ENCODE measurements at places on chromosomes 2 and 18.

DNA sequence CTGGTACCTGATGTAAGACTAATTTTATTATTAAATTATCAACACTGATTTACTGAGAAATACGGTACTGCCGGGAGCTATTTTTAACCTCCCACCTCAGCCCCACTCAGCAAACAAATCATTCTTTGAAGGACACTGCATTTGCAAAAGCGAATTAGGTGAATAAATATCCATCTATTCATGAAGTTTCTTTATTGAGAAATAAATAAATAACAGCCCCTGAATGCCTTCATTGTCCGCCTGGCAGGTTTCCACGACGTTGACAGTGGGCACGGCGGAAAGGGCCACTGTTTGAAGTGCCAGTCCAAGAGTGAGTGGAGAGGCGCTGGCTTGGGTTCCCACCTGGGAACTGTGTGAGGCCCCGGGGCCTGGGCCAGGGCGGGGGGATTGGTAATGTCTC, 15.7 kb downstream of the C1QL2 start:
- peak; percentile 67 for DNase-seq
- H3K4me1 ChIP-seq, result no peaks in the 10 kb centered on the region
- H3K4me3 ChIP-seq, result no peak overlapping the region
- no peak overlapping the region for H3K27ac ChIP-seq
- H3K36me3 ChIP-seq, result no peaks in the 10 kb centered on the region

- H3K4me1 ChIP-seq, result peaks cover 10% of the 10 kb centered on the region
- DNase-seq, result no peak
- H3K27ac ChIP-seq, result no peak overlapping the region
These were observed 48.5 kb downstream of the ANKRD12 start for GRCh38 chr18:9184998-9185613.

GRCh38 chr2:55459279-55459678, 39.6 kb upstream of the CCDC88A start:
- H3K4me1 ChIP-seq, result no peaks in the 10 kb centered on the region
- H3K27ac ChIP-seq, result no peak overlapping the region
- no peak overlapping the region for H3K4me3 ChIP-seq
- H3K27me3 ChIP-seq, result no peaks in the 10 kb centered on the region
- no peaks in the 10 kb centered on the region for H3K36me3 ChIP-seq
- no peak for DNase-seq

- H3K4me1 ChIP-seq, result no peaks in the 10 kb centered on the region
- no peak overlapping the region for H3K27ac ChIP-seq
- no peaks in the 10 kb centered on the region for H3K36me3 ChIP-seq
- no peaks in the 10 kb centered on the region for H3K27me3 ChIP-seq
- H3K4me3 ChIP-seq, result no peak overlapping the region
These were observed 23.8 kb upstream of the TTC39C start for GRCh38 chr18:23990474-23991410.

- H3K27ac ChIP-seq, result no peak overlapping the region
- no peaks in the 10 kb centered on the region for H3K36me3 ChIP-seq
- DNase-seq, result no peak
- no peak overlapping the region for H3K4me3 ChIP-seq
- no peaks in the 10 kb centered on the region for H3K4me1 ChIP-seq
These were observed 18.2 kb downstream of the IWS1 start for GRCh38 chr2:127508023-127508630.

DNA sequence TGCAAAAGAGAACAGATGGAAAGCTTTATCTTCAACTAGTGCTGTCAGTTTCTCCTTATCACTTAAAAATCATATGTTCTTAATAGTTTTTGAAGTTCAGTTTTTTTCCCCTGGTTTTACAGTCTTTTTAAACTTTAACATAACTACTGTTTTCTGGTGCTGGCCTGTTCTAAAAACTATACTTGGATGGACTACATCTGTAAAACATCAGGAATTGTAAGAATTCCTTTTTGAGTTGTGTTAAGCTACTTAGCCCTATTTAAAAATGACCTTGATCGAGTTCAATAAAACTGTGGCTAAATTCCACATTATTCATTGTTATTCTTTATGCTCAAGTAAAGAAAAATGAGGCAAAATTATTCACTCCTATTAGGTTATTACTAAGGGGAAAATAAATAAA, 397.7 kb downstream of the NUP35 start:
- no peaks in the 10 kb centered on the region for H3K27me3 ChIP-seq
- no peak overlapping the region for H3K4me3 ChIP-seq
- DNase-seq, result no peak
- no peaks in the 10 kb centered on the region for H3K36me3 ChIP-seq

GRCh38 chr2:43958397-43959275, 37.2 kb downstream of the LRPPRC start:
- peaks cover 61% of the 10 kb centered on the region for H3K36me3 ChIP-seq
- no peaks in the 10 kb centered on the region for H3K27me3 ChIP-seq
- no peaks in the 10 kb centered on the region for H3K4me1 ChIP-seq

DNA sequence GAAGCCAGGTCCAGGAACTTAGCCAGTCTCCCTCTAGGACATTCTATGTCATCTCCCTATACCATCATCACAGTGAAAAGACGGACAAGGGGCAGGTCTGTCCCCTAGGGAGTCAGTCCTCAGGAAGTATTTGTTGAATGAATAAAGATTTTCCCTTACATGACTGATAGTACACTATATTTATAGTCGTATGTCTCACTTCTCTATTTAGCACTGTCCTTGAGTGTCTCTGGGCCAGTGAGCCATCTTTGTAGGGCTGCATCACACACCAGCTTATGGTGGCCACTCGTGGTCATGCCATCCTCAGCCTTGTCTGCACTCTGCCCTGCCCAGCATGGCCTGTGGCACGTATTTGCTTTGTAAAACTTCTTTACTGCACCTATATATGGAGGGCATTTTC, 25.8 kb downstream of the PTPN18 start:
- DNase-seq, result no peak
- no peak overlapping the region for H3K27ac ChIP-seq
- H3K4me3 ChIP-seq, result no peak overlapping the region
- no peaks in the 10 kb centered on the region for H3K27me3 ChIP-seq
- no peaks in the 10 kb centered on the region for H3K36me3 ChIP-seq

GRCh38 chr2:232659359-232659758, 26.0 kb downstream of the EFHD1 start:
- no peak for DNase-seq
- no peak overlapping the region for H3K27ac ChIP-seq
- no peaks in the 10 kb centered on the region for H3K36me3 ChIP-seq
- no peaks in the 10 kb centered on the region for H3K4me1 ChIP-seq
- no peak overlapping the region for H3K4me3 ChIP-seq

DNA sequence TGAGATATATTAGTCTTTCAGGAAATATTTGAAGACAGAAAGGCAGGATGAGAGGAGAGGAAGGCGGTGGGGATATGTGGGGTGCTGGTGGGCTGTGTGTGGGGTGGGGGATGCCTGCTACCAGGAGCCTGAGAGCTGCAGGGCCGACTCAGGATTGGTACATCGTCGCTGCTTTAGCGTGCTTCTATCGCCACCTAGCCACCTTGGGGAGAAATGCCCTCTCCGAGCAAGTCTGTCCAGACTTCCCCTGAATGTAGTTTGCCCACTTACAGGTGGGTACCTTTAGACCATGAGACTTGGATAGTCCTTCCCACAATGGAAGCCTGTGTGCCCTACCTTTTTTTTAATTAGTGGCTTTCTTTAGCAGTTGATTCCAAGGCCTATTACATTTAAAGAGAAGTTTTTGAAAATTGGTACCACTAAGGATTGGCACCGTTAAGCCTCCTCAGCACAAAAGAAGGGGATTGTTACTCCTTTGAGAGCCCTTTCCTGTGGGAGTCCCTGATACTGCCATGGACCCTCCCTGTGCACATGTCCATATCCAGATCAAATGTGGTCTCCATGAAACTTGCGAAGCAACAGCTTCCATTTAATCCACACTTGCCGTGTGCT, 114.1 kb upstream of the NDUFV2 start:
- H3K4me1 ChIP-seq, result peaks cover 11% of the 10 kb centered on the region
- no peak overlapping the region for H3K4me3 ChIP-seq
- no peak overlapping the region for H3K27ac ChIP-seq

DNA sequence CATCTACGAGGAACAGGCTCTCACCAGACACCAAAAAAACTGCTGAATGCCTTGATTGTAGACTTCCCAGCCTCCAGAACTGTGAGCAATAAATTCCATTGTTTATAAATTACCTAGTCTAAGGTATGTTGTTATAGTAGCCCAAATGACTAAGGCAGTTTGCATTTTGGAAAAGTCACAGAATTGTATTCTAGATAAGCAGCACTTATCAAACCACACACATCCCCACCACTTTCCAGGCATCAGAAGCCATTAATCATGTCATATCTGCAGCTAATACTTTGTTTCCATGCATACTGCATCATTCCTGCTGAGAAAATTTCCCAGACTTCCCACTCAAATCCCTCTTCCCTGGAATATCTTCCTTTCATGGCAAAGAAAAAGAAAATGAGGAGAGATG, 187.2 kb downstream of the INO80D start:
- DNase-seq, result no peak
- no peak overlapping the region for H3K4me3 ChIP-seq
- no peaks in the 10 kb centered on the region for H3K36me3 ChIP-seq
- H3K27ac ChIP-seq, result no peak overlapping the region

- H3K36me3 ChIP-seq, result no peaks in the 10 kb centered on the region
- peaks cover 4% of the 10 kb centered on the region for H3K27me3 ChIP-seq
- no peak overlapping the region for H3K27ac ChIP-seq
- no peaks in the 10 kb centered on the region for H3K4me1 ChIP-seq
These were observed 16.4 kb downstream of the SKOR2 start for GRCh38 chr18:47235096-47235495.

- no peak overlapping the region for H3K4me3 ChIP-seq
- no peak for DNase-seq
- no peaks in the 10 kb centered on the region for H3K4me1 ChIP-seq
- H3K27me3 ChIP-seq, result no peaks in the 10 kb centered on the region
These were observed 5.0 kb downstream of the RUFY4 start for GRCh38 chr2:218074031-218074430.

DNA sequence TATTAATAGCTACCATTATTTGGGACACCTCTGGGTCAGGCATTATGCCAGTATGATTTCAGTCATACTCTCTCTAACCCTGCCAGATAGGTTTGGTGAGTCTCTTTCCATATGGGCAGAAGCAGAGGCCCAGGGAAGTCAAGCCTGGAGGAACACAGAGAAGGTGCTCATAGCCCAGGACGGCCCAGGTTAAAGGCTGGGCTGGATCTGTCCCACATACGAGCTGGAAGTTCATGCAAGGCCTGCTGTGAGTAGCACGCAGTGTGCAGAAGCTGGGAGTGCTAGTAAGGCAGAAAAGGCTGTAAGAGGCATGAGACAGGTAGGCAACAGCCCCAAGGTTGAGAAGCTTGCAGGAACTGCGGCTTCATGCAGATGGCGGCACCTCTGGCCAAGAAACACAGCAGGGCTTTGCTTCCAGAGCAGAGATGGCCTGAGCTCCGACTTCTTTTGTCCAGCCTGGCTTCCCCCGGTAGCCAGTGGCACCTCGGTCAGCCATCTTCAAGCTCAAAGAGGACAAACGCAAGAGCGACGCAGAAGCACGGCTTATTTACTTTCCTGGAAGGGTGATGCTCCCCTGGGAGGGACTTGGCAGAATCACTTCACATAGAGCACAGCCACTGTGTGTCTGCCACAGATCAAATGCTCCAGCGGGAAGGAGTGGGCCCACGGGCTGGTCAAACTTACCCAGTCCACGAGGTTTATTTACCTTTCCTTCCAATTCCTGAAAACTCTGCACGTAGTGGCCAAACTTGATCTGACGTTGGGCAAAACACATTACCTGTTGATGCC, 58.5 kb upstream of the MAP4K4 start:
- H3K4me1 ChIP-seq, result no peaks in the 10 kb centered on the region
- H3K36me3 ChIP-seq, result no peaks in the 10 kb centered on the region
- no peak for DNase-seq
- no peak overlapping the region for H3K4me3 ChIP-seq

- no peaks in the 10 kb centered on the region for H3K36me3 ChIP-seq
- no peak overlapping the region for H3K4me3 ChIP-seq
- H3K27ac ChIP-seq, result no peak overlapping the region
- DNase-seq, result no peak
- no peaks in the 10 kb centered on the region for H3K4me1 ChIP-seq
- H3K27me3 ChIP-seq, result no peaks in the 10 kb centered on the region
These were observed 3.4 kb downstream of the SGPP2 start for GRCh38 chr2:222427646-222428301.

DNA sequence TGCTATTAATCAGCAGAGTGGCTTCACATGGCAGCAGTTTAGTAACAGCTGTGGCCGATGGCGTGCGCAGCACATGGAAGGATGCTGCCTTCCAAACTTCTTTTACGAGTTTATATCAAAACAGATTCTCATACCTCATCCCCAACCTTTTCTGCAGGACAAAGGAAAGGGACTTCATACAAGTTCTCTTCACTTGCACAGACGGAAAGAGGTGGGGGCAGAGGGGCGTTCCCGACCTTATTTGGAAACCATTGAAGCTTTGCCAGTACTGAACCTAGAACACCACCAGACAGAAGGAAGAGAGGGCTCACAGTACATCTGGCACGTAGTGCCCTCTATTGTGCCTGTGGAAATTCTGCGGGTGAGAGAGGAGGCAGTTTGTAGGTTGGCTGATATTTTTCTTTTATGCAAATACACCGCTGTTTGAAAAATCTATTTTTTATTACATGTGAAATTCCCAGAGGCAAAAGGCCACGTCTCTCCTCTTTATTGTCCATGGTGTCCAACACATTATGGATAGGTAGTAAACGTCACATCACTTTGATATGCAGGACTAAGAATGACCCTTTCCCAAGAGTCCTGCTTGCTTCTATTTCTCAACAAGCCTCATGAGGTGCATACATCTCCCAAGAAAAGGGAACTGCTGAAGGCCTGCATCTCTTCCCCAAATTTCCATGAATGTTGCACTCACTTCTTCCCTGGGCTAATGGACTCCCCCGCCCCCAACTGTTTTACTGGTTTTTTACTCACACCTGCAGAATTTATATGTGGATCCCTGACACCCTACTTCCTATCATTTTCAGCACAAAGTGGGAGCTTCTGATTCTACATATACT, 31.3 kb downstream of the COLEC12 start:
- no peak for DNase-seq
- no peaks in the 10 kb centered on the region for H3K36me3 ChIP-seq
- no peaks in the 10 kb centered on the region for H3K4me1 ChIP-seq
- H3K27me3 ChIP-seq, result no peaks in the 10 kb centered on the region
- H3K4me3 ChIP-seq, result no peak overlapping the region

- no peaks in the 10 kb centered on the region for H3K27me3 ChIP-seq
- no peak overlapping the region for H3K4me3 ChIP-seq
- no peak for DNase-seq
- no peaks in the 10 kb centered on the region for H3K4me1 ChIP-seq
These were observed 86.1 kb downstream of the MSH2 start for GRCh38 chr2:47488870-47489584.

GRCh38 chr2:71100195-71100964, 29.6 kb downstream of the MCEE start:
- no peak overlapping the region for H3K27ac ChIP-seq
- peak; percentile 64 for DNase-seq
- H3K27me3 ChIP-seq, result no peaks in the 10 kb centered on the region
- no peak overlapping the region for H3K4me3 ChIP-seq
- H3K36me3 ChIP-seq, result no peaks in the 10 kb centered on the region

DNA sequence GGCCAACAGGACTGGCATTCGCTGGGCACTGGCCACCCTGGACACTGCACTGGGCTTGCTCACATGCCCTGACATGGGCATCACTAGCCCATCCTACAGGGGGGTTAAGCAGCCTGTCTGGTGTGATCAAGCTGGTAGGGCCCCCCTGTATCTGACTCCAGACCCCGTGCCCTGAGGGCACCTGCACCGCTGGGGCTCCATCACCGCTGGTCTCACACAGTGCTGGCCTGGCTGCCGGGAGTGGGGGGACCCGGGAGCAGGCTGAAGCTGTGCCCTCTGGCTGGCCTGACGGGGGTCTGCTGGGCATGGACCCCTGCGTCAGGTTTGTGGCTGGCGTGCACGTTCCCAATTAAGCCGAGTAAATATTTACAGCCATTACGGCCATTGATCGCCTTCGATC, 32.3 kb downstream of the KCNIP3 start:
- H3K4me1 ChIP-seq, result no peaks in the 10 kb centered on the region
- no peaks in the 10 kb centered on the region for H3K27me3 ChIP-seq
- no peaks in the 10 kb centered on the region for H3K36me3 ChIP-seq
